IPS DF 6.9 (cell line): ENCODE measurements at places on chromosomes 13 and 19.

GRCh38 chr19:10378124-10378523 lies 2.2 kb downstream of the TYK2 start:
- DNase-seq = no peak

GRCh38 chr13:101434486-101434885 lies 18.0 kb upstream of the ITGBL1 start:
- no peak for DNase-seq

GRCh38 chr13:51797664-51798488 lies 6.1 kb downstream of the DHRS12 start:
- no peak for DNase-seq

GRCh38 chr19:55958356-55958755 lies 10.7 kb downstream of the NLRP8 start:
- DNase-seq = no peak

- DNase-seq = no peak
These were observed 863 bp downstream of the AURKC start for GRCh38 chr19:57231686-57232085.

DNA sequence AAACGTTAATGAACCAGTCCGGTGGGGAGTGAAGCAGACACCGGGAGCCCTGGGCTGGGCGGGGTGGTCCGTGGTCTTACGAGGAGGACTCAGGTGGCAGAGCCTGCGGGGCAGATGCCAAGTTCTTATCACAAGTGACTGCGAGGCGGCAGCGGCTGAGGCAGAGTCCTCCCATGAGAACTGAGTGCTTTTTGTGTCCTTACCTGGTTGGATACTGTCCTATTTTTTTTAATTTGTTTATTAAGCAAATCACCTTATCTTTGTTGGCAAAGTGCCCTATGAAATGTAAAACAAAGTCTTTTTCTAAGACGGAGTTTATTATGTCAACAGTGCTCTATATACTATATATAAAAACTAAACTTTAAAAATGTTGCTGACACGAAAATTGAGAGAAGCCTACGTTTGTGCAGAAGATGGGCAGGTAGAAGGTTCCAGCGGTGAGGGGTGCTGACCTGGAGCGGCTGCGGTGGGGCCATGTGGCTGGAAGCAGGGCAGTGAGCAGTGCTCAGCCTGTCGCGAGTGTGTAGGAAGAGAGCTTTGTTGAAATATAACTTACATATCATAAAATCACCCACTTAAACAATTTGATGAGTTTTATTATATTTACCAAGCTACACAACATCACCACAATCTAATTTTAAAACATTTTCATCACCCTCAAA lies 82.2 kb downstream of the ATP11A start:
- no peak for DNase-seq

DNA sequence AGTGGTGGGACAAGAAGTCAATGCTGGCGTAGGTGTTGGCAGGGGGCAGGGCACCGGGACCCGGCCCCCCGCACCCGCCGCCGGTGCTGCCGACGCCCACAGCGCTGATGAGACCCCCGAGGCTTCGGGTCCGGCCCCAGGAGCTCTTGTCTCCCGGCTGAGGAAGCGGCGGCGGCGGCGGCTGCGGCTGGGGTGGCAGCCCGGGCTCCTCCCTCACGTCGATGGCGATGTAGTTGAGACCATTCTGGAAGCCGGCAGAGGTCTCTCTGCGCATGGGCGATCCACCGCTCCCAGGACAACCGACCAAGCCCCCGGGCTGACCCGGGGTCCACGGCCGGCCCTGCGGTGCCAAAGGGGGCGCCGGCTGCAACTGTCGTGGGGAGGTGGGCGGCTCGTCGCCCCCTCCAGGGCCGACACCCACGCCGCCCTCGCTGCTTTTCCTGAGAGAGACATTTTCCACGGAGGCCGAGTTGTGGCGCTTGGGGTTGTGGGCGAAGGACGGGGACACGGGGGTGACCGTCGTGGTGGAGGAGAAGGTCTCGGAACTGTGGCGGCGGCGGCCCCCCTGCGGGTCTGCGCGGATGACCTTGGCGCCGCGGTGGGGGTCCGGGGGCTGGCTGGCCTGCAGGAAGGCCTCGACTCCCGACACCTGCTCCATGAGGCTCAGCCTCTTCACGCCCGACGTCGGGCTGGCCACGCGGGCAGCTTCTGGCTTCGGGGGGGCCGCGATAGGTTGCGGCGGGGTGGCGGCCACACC lies 4.1 kb downstream of the IRS2 start:
- DNase-seq = no peak

DNA sequence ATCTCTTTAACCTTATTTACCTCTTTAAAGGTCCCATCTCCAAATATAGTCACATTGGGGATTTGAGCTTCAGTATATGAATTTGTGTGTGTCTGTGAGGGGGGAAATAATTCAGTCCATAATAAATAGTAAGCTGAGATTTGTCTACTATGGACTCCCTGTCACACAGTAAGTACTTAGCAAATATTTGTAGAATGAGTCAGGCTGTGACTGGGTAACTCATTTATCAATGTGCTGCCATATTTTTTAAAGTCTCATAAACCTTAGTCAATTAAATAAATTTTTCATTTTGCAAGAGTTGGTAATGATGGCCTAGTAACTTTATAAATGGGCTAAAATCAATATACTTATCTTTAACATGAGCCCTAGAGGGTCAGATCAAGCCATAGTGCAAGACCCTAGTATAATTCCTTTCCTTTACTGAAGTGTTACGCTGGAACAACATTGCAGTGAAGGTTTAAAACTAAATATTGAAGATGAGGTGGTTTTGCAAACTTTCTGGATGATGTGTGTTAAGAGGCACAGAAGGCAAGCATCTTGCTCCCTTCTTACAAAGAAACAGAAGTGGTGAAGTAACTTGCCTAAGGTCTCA lies 305.1 kb downstream of the KCNRG start:
- DNase-seq = no peak

DNA sequence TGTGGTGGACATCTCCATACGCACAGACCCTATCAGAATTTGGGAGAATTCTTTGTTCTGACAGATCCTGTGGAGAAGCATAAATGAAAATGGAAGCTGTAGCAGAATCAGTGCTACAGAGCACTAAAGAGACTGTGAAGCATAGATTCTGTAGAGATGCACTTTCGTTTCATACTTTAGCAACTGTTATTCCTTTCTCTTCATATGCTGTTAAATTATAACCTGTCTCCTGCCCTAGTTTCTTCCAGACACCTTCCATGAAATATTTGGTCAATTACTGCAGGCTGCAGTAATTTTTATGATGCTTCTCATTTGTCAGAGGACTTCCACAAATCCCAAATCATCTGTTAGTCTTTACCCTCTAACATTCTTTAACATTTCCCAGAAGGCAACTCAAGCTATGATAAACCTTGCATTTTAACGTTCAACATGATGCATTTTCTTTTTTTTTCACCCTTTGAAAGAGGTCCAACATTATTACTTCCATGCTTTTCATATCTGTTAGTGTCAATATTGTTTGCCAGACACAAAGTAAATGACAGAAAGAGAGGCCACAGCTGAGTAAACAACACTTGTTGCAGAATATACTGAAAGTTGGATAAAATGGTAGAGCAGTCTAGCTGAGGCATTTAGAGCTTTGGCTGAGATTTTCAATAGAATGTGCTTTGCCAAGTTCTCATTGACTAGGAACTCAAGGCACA lies 412.7 kb downstream of the LMO7 start:
- DNase-seq = no peak

DNA sequence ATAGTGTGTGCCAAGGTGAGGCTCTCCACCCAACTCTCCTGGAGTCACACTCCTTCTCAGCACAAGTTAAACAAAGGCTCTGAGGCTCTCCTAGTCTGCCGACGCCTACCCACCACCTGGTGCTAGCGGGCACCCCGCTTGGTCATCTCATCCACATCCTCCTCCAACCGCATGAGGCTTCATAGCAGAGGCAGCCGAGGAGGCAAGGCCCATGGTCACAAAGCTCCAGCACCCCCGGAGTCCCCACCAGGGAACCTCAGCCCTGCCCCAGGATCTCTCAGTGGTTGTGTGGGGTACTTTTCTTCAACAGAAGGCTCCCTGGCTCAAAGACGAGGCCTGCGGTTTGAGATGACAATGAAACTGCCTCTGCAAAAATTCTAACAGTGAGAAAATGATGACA lies 43.0 kb downstream of the STK24 start:
- no peak for DNase-seq

- DNase-seq = no peak
These were observed 124.6 kb downstream of the GGACT start for GRCh38 chr13:100464006-100464405.

DNA sequence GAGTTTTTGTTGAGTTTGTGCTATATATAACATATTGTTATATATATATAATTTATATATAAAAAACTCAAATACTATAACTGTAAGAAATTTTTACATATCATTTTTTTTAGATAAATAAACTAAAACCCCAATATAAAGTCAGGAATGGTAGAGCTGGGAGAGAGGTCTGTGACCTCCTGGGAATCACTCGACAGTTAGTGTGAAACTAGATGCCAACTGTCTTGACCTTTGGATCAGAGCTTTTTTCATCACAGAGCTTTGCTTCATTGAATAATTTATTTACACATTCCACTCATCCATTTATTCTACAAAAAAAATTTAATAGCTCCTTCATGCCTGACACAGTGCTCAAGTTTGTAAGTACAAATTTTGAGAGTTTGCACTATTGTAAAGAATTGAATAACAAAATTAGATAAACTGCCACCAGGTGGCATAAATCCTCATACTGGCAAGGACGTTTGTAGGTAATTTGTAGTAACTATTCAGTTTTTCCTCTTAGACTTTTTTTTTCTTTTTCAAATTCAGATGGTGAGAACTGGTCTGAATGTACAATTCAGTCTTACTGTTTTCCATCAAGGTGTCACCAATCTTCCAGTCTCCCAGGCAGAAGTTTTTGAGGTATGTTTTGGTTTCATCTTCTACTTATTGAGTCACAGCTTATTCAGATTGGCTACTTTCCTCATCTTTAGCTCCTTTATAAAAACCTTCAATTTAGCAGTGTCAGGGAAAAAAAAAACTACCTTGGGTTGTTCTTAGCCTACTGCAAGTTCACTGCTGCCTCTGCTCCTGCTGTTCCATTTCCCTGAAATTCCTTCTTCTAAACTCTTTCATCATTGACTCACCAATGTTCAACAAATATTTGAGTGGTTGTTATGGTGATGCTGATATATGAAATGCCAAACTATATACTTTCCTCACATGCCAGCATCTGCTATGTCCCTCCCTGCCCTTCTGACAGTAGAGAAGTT lies 28.7 kb downstream of the LACC1 start:
- no peak for DNase-seq

- peak; percentile 52 for DNase-seq
These were observed 262.3 kb downstream of the TBC1D4 start for GRCh38 chr13:75219479-75220237.

DNA sequence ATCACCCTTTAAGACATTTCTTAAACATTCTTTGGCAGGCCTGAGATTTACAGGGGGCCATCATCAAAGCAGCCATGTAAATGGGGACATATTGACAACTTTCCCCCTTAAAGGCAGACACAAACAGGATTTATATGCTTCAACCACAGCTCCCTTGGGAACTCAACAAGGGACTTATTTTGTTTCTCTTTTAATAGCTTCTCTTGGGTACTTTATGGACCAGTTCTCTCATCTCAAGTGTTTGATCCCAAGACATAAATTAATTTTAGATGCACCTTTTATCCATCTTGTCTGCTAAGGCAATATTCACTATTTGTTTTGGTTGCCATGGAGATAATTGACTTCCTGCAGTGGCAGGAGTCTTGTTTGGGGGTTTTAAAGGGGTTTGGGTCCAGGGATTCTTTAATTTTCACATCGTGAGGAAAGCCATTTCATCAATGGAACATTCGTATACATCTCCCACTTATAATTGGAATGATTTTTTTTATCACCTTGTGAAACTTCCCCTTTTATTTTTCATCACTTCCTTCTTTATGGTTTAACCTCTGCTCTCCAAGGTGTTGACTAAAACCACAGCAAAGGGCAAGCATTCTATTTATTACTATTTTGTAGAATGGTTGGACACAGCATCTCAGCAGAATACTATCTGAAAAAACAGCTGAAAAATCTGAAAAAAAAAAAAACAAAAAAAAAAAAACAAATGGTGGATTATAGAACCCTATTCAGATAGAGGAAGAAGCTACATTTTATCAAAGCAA lies 726.0 kb downstream of the DIAPH3 start:
- DNase-seq = no peak

DNA sequence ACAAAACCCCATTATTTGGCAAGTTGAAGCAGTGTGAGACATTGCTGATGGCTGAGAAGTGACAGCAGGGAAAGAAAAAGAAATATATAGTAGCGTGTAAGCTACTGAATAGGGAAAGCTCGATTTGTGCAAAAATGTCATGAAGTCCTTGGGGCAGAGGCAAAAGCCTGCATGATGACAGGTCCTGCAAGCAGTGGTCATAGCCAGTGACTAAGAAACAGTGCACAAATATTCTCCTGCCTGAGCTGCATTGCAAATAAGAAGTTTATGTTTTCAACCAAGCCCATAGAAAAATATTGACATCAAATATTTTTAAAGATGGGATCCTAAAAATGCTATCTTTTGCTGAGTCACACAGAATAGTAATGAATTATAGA lies 270.0 kb downstream of the SLITRK6 start:
- DNase-seq = no peak

DNA sequence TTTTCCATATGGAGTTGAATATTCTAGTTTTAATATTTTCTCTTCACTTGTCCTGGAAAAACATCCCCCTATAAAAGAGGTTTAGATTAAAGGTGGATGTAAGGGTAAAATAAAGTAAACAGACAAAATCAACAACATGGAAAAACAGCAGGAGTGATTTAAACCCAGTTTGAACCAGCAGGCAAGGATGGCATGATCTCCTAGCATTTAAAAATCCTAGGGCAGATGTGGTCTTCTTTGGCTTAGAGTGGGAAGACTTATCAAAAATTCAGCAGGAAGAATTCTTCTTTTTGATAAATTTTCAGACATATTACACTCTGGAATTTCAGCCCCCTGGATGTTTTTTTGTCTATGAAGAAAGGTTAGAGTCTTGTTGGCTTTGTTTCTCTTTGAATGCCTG lies 36.5 kb downstream of the CLEC17A start:
- no peak for DNase-seq

- no peak for DNase-seq
These were observed 570.9 kb downstream of the PCDH9 start for GRCh38 chr13:66659286-66659685.

DNA sequence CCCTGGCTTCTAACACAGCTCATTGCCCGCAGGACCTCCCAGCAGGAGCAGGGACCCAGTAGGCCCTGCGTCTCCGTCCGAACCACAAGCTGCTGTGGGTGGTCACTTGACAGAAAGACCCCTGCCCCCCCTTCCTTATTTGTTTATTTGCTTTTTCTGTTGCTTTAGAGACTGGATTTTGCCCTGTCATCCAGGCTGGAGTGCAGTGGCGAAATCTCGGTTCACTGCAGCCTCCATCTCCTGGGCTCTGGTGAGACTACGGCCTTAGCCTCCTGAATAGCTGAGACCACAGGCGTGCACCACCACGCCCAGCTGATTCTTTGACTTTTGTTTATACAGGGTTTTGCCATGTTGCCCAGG lies 7.6 kb upstream of the PTBP1 start:
- DNase-seq = no peak

DNA sequence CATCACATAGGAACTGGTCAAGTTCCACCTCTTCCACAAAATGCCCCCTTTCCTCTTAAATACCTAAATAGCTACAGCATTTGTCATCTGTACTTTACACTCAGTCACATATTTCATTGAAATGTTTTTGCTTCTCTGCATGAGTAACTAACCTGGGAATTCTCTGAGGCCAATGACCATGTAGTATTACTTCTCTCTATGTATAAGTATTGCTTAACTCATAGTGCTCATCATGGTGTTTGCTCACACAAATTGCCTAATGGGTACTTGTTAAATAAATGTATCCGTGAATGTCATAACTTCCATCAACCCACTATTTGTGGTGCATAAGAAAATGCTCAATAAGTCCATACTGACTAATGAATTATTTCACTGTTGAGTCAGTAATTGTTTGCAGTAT lies 115.5 kb downstream of the FGF14 start:
- no peak for DNase-seq

GRCh38 chr19:18610556-18611326 lies 1.9 kb upstream of the TMEM59L start:
- no peak for DNase-seq
